ENCODE measurements at places on chromosomes 12 and 14.

- no peak for DNase-seq
Observed at GRCh38 chr14:98176892-98177291, 1095.1 kb downstream of the BCL11B start.

- DNase-seq, result peak; percentile 84
Observed at GRCh38 chr12:120984351-120984898, 6.1 kb downstream of the HNF1A start.

GRCh38 chr14:40447017-40447416, 1014.8 kb upstream of the FBXO33 start:
- DNase-seq, result no peak

GRCh38 chr12:53212931-53213330, 5.9 kb upstream of the ITGB7 start:
- no peak for DNase-seq

GRCh38 chr14:100677554-100678468, 48.9 kb upstream of the DLK1 start:
- no peak for DNase-seq

Data from A549 (cell line).